ENCODE measurements at places on chromosomes 6 and 20. TPM values are rescaled to one million over a fixed set of nuclear protein-coding genes. Genes with fewer than 3 reads are reported as not detected.

Gene MCHR2
- not detected for total RNA-seq

Gene VGLL2
- total RNA-seq: not detected

Gene FUCA2
- 41.2 TPM for total RNA-seq

Gene COMMD7
- 52.8 TPM for total RNA-seq

Gene ANKRD6
- total RNA-seq: 9.1 TPM

Data from thoracic aorta endothelial cell (primary cell).